ENCODE measurements at places on chromosomes 11 and 22.

GRCh38 chr22:47517062-47517461 lies 754.6 kb downstream of the TBC1D22A start:
- no peak for DNase-seq

DNA sequence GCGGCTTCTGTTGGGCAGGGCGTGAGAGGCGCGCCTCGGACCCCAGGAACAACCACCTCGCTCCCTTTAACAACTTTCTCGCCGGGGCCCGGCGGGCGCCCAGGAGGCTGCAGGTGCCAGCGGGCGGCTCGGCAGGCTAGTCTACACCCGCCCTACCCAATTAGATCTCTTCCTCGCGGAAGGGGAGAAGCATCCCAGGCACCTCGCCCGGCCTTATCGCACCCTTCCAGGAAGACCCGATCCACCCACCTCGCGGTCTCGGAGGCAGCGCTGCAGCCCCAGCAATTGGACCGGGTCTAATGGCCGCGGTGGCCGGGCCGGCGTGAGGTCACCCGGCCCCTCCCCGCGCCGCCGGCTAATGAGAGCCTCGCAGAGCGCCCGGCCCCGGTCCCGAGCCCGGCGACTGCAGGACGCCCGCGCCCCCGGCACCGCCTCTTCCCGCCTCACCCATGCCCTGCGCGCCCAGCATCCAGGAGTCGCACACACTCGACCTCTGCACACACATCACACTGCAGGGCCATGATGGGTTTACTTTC lies at the start of gene PLAAT3:
Gene PLAAT3, minus strand, starts transcription at position 298 of the 536 bp plus-strand sequence. CDS start 419 bp downstream, outside the sequence.
- peak; percentile 26 for DNase-seq

GRCh38 chr11:27076121-27076589 lies 35.5 kb downstream of the BBOX1 start:
- no peak for DNase-seq

DNA sequence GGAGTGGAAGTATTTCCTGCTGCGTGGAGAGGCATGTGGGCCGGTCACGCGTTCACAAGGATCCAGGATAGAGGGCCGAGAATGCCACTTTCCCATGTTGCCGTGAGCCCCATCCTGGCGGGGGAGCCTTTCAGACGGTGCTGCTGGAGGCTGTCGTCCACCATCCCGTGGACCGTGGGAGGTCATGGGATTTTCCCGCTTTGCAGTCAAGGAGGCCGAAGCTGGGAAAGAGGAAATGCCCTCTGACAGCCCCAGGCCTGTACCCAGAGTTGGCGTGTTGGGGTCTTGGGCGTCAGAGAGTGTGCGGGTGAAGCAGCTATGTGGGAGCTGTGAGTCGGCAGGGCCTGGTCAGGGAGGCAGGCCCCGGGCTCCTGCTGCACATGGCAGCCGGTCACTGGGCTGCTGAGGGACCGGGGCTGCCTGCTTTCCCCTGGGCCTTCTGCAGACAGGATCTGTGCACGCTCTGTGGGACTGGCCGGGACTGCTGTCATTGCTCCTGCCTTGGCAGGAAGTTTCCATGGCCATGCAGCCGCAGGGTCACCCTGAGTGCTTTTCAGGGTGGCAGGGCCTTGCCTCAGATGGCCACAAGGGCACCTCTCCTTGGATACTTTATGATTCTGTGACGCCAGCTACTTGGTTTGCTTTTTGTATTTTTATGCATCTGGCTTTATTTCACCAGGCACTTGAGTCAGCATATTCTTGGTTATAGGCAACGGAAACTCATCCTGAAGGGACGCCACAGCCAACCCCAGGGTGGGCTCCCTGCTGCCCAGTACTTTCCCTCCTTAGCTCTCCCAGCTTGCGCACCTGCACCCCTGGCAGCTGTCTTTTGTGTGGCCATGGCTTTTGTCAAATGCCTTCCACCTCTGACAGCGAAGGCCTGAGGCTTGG lies 52.4 kb downstream of the AP2A2 start:
- no peak for DNase-seq

DNA sequence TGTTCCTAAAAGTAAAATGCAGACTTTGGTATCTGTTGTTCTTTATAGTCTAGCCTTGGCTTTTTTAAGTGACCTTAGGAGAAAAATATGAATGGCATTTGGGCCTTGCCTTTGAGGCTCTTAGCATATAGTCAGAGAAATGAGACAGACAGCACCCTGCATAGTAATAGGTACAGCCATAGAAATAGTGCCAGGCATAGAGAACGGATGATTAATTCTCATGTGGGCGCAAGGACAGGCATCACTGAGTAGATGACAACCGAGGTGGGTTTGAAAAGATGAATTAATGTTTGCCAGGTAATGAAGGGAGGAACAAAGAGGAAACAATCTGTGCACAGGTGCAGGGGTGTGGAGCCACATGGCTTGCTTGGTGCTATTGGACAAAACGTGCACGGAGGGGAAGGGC lies 90.5 kb downstream of the BMAL1 start:
- no peak for DNase-seq

GRCh38 chr11:31267720-31268119 lies 101.8 kb downstream of the DCDC1 start:
- no peak for DNase-seq

- DNase-seq = no peak
Observed at GRCh38 chr22:43879901-43880540, 11.8 kb downstream of the PNPLA5 start.

DNA sequence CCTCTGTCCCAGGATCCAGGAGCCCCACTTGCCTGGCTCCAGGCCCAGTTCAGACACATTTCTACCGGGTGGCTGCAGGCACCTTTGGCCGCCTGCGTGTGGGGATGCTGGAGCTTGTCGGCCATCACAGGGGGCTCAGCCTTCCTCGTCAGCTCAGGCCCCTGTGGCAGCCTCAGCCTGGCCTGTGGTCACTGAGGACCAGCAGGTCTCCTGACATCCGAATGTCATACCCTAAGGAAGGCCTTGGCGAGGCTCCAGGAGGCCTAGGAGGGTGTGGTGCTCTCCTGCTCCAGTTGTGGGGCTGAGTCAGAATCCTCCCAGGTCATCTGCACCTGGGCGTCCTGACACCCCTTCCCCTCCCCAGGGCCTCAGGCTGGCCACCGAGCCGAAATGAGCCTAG lies 14.9 kb upstream of the SOX10 start:
- DNase-seq = no peak

- no peak for DNase-seq
Observed at GRCh38 chr11:16863389-16863788, 124.9 kb downstream of the C11orf58 start.

Data from hindlimb muscle (tissue), 1 donor.